ENCODE measurements at places on chromosomes 7 and 10.

GRCh38 chr7:80373429-80374032 lies 138.3 kb downstream of the GNAT3 start:
- DNase-seq = no peak

- no peak for DNase-seq
These were observed 9.2 kb upstream of the SVIL start for GRCh38 chr10:29643771-29644501.

GRCh38 chr7:77698042-77698625 lies 1.9 kb downstream of the RSBN1L start:
- DNase-seq = no peak

GRCh38 chr7:135616136-135616535 lies 46.2 kb upstream of the STMP1 start:
- no peak for DNase-seq

DNA sequence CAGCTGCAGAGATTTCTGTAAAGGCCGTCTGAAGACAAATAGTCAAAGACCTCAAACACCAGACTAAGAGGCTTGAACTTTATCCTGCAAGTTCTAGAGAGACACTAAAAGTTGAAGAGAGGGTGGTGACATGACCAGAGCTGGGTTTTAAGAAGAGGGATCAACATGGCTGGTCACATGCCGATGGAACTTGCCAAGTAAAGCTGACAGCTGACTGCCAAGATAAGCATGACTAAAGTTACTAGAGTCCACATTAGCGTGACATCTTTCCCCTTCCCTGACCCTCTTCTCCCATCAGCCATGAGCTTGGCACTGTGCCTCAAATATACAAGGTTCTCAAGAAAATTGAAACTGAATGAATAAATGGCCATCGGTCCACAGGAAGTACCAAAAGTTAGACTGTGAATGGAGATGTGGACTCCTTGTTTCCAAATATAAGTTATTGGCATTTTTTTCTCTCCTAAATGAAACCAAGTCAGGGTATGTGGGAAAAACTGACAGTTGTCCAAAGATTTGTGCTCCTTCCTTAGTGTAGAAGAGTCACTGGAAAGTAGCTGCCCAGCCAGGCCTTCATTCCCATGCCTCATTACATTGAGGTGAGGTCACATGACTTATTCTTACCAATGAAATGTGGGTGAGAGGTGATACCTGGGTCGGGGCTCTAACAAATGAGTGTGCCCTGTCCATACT lies 24.5 kb downstream of the XPNPEP1 start:
- no peak for DNase-seq

Data from NCI-H187 (cell line).